A549 treated with Hydrocortisone at 1 μM for 4 hours (cell line): ENCODE measurements at places on chromosomes 12 and 14. TPM values are rescaled to one million over a fixed set of nuclear protein-coding genes. Genes with fewer than 3 reads are reported as not detected.

Gene KCNH3
- 1.7 to 3.3 TPM (median 2.1 TPM) in 5 replicates for total RNA-seq

Gene GRIP1
- 2.6 to 4.2 TPM (median 3.1 TPM) in 5 replicates for total RNA-seq

Gene RHOJ
- total RNA-seq, result not detected in 5 replicates

Gene PLEK2
- 16.6 to 20.6 TPM (median 19.6 TPM) in 5 replicates for total RNA-seq

Gene ZFHX2
- total RNA-seq, result 0.73 to 1.1 TPM (median 0.82 TPM) in 5 replicates

Gene OR2AP1
- not detected in 5 replicates for total RNA-seq

Gene NEMP1
- 14.0 to 19.3 TPM (median 15.1 TPM) in 5 replicates for total RNA-seq

Gene NAA25
- 14.1 to 22.3 TPM (median 18.6 TPM) in 5 replicates for total RNA-seq

Gene NIN
- total RNA-seq, result 10.9 to 17.4 TPM (median 15.5 TPM) in 5 replicates

Gene GPD1
- 0.13 to 0.38 TPM (median 0.18 TPM) in 5 replicates for total RNA-seq

Gene MED6
- total RNA-seq, result 39.4 to 47.5 TPM (median 44.6 TPM) in 5 replicates

Gene ZNF385A
- total RNA-seq, result 14.3 to 21.7 TPM (median 20.3 TPM) in 5 replicates

Gene DHH
- total RNA-seq, result 0.03 TPM in 1 of 5 replicates, not detected in the others

Gene RIN3
- total RNA-seq, result 19.8 to 22.4 TPM (median 21.1 TPM) in 5 replicates

Gene SMCO2
- 0.25 TPM in 1 of 5 replicates, not detected in the others for total RNA-seq

Gene PDE3A
- total RNA-seq, result 2.1 to 4.0 TPM (median 3.2 TPM) in 5 replicates

Gene COL2A1
- 0.05 to 0.13 TPM (median 0.12 TPM) in 5 replicates for total RNA-seq

Gene FSCB
- total RNA-seq, result not detected in 5 replicates

Gene CDH24
- total RNA-seq, result 3.2 to 4.5 TPM (median 4.3 TPM) in 5 replicates

Gene ERBB3
- 0.78 to 1.5 TPM (median 1.1 TPM) in 5 replicates for total RNA-seq

Gene ZNF384
- 53.8 to 60.6 TPM (median 58.4 TPM) in 5 replicates for total RNA-seq

Gene DHRS7
- 77.2 to 89.7 TPM (median 80.8 TPM) in 5 replicates for total RNA-seq

Gene KRT77
- total RNA-seq, result not detected in 5 replicates

Gene SIX4
- total RNA-seq, result 1.1 to 3.1 TPM (median 2.8 TPM) in 5 replicates

Gene CLEC4D
- total RNA-seq, result not detected in 5 replicates

Gene HOXC6
- 3.8 to 4.8 TPM (median 4.7 TPM) in 5 replicates for total RNA-seq

Gene HOXC10
- total RNA-seq, result 2.6 to 3.1 TPM (median 2.9 TPM) in 5 replicates

Gene TOMM20L
- 0.20 TPM in 1 of 5 replicates, not detected in the others for total RNA-seq

Gene SLC4A8
- total RNA-seq, result 1.1 to 1.5 TPM (median 1.3 TPM) in 5 replicates

Gene RGS6
- total RNA-seq, result not detected in 5 replicates

Gene RNASE1
- total RNA-seq, result 0.12 to 0.31 TPM (median 0.15 TPM) in 5 replicates

Gene PLEKHG7
- total RNA-seq, result 0.03 TPM in 1 of 5 replicates, not detected in the others
